SHP77 treated with DMSO at 0.1 percent for 48 hours (cell line): ENCODE measurements at places on chromosomes 16 and 17.
A peak's percentile ranks its signal among the peaks of the same experiment; 100 is the strongest.

GRCh38 chr17:73325527-73325842 is 13.7 kb upstream of the CDC42EP4 start:
- DNase-seq, result no peak

GRCh38 chr16:48318630-48319029 is 66.6 kb downstream of the SIAH1 start:
- DNase-seq, result no peak

GRCh38 chr17:81435652-81436293 is 40.5 kb downstream of the BAHCC1 start:
- no peak for DNase-seq

- no peak for DNase-seq
These were observed 25.0 kb upstream of the GINS3 start for GRCh38 chr16:58367252-58367651.

DNA sequence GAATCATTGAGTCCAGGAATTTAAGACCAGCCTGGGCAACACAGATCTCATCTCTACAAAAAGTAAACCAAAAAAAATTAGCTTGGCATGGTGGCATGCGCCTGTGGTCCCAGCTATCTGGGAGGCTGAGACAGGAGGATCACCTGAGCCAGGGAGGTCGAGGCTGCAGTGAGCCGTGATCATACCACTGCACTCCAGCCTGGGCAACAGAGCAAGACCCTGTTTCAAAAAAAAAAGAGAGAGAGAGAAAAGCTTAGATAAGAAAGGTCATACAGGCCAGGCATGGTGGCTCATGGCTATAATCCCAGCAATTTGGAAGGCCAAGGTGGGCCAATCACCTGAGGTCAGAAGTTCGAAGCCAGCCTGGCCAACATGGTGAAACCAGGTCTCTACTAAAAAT is 63.5 kb upstream of the DNAH17 start:
- DNase-seq, result no peak

DNA sequence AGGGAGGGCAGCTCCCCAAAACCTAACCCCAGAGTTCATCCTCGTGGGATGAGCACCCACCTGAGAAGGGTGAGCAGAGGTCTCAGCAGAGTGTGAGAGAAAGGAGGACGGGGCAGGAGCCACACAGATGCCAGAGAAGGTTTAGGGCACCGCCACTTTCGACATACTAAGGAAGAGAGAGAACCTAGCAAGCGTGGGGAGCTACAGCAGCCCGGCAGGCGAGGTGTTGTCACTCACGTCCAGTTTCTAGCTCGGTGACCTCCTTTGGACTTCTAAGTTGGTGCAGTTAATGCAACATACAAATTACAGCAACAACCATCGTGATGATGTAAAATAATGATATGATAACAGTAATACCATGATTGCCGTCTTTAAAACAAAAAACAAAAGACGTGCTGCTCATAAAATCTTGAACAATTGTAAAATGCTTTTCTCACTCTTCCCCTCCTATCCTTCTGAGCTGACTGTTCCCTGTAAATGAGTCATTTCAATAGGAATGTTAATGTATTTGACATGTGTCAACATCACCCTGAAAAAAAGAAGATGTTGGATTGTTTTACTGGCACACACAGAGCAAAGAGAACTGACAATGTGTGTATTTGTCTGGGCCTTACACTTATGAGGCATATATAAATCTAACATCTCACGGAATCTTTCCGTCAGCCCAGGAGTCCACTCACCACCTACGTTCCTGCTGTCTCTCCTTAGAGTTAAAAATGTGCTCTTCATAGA is 158.2 kb upstream of the MAF start:
- DNase-seq, result no peak

GRCh38 chr17:81095383-81095762 is 60.4 kb downstream of the BAIAP2 start:
- peak; percentile 14 for DNase-seq

GRCh38 chr17:81930142-81931125 is 2.9 kb upstream of the MAFG start:
- DNase-seq, result no peak

GRCh38 chr17:1612400-1612799 is 16.2 kb downstream of the SLC43A2 start:
- no peak for DNase-seq

GRCh38 chr16:49617016-49617629 is 238.8 kb downstream of the ZNF423 start:
- no peak for DNase-seq

DNA sequence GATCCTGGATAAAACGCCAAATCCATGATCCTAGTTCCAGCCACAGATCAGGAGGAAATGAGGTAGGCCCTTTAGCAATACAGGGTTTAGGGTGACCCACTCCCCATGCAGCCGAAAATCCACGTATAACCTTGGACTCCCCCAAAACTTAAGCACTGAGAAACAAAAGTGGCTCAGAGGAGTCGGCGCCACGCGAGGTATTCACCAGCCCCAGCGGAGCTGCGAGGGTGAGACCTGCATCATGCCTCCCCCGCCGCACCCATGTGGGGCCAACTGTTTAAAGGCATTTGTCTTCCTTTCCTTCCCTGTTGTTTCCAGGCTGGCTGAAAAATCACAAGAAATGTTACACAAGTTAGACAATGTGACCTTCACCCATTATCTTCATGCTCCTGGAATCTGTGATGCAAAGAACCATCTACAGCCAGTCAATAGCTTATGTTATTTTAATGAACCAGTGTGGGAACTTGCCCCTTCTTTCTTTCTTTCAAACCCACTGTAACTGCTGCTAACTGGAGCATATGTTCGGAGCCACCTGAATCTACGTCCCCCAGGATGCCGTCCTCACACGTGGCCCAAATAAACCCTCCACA is 98.2 kb upstream of the METRNL start:
- DNase-seq, result no peak

- DNase-seq, result no peak
These were observed 4.2 kb downstream of the CCDC42 start for GRCh38 chr17:8740486-8740885.

- no peak for DNase-seq
These were observed 117.4 kb downstream of the MSI2 start for GRCh38 chr17:57373756-57374155.

- DNase-seq, result peak; percentile 51
These were observed 26.2 kb downstream of the ABCC3 start for GRCh38 chr17:50660887-50661345.

DNA sequence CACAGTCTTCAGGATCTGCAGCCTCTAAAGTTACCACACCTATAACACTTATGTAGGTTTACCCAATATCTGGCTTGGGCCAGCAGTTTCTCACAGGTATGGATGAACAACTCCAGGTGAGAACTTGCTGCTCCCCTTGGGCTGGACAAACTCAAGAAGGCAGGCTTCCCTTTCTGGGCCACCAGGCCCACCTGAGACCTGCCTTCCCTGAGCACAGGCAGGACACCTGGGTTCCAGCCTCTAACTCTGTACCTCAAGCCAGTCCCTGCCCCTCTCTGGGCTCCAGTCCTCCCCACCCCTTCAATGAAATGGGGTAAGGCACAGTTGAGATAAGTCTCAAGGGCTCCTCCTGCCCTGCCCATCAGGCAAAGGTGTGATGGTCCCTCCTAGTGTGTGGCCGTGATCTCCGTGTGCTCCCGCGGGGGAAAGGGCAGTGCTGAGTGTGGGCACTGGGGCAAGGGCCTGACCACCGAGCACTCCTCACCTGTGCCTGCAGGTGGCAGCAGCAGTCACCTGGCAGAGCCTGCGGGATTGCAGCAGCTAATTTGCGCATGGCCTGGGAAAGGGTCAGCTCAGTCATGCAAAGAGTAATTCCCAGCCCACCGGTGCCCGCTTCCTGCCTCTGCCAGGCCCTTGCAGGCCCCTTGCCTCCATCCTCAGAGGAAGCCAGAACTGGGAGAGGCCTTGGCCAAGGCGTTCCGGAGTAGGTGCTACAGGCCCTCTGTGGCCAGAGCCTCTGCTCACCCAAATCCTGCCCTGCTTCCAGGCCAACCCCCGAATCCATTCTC is 28.2 kb upstream of the ADGRG1 start:
- peak; percentile 31 for DNase-seq

GRCh38 chr16:13453938-13454553 is 465.9 kb upstream of the ERCC4 start:
- DNase-seq, result peak; percentile 9
